CD4-positive, alpha-beta T cell treated with Interleukin-4 for 1 hour (primary cell): ENCODE measurements at places on chromosomes 6 and 20.

- no peak for DNase-seq
Observed at GRCh38 chr6:112799889-112800288, 452.8 kb downstream of the RFPL4B start.

- DNase-seq: no peak
Observed at GRCh38 chr6:14001329-14002012, 76.7 kb downstream of the RNF182 start.

DNA sequence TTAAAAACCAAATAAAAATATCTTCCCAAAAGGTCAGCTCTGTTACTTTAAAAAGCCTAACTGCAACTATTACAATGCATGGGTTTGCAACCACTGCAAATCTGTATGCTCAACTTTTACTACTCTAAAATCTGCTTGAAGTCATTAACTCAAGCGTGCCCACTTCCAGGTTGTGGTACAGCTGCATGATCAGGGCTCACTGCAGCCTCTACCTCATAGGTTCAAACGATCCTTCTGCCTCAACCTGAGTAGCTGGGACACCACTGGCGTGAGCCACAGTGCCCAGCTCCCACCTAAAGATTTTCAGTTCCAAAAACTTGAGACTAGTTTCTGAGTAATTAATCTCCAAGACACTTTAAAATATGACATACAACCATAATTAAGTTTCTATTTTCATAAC, 8.2 kb downstream of the DIDO1 start:
- no peak for DNase-seq

- no peak for DNase-seq
Observed at GRCh38 chr6:119484598-119484997, 135.0 kb upstream of the MAN1A1 start.

DNA sequence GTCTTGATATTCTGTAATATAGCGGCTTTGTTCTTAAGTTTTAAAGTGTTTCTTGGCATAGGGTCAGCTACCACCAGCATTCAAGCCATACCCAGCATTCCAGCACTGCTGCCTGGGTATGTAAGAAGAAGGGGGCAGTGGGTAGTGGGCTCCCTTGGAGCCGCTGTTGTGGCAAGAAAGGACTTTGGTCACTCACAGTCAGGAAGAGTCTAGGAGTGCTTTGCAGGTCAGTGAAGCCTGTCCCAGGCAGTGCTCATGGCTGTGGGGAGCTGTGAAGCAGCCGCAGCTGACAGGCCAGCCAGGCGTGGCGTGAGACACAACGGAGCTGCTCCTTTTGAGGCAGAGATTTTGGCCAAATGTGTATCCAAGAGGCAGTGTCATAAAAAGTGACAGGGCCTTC, 512.0 kb downstream of the CDKAL1 start:
- no peak for DNase-seq

GRCh38 chr6:100210137-100211117, 216.4 kb upstream of the MCHR2 start:
- DNase-seq: no peak

DNA sequence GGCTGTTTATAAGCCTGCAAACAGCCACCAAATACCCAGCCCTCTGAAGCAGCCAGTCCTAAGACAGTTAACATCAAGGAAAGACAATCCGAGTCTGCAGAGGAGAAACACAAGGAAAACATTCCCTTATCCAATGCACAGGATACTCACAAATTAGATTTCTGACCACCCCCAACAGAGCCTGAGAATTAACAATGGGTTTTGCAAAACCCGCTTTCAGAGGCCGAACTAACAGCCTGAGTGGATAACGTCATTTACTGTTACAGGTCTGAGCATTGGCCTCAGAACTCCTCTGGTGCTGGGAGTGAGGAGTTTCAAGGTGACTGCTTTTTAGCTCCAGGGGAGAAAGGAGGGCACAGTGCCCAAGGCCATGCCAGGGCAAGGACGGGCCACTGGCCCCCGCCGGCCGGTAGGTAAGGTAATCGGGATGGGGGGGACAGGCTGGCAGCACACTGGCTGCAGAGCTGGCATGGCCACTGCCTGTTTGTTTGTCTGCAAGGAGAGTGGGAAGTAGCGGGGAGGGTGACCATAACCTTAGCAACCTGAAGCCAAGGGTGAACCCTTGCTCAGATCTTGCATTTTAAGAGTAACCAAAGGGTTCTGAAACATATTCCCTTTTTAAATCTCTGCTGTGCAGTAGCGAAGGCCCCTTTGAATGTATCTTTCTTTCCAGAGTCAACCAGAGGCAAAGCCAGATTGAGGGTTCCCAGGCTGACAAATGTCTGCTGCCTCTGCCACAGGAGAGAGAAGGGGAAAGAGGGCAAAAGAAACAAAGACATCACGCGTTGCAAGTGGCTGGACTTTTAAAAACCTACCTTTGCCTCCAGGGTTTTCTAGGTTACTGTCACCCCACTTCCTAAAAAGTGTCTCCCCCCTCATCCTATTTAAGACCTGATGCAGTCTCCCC, 3.9 kb downstream of the ZMYND8 start:
- DNase-seq: no peak
